ENCODE measurements at places on chromosomes 11 and 22.

GRCh38 chr22:30582788-30583545, 8.5 kb upstream of the GAL3ST1 start:
- no peak overlapping the region for H3K4me3 ChIP-seq
- DNase-seq, result no peak
- H3K36me3 ChIP-seq, result peaks cover 99% of the 10 kb centered on the region
- H3K27ac ChIP-seq, result no peak overlapping the region
- H3K27me3 ChIP-seq, result no peaks in the 10 kb centered on the region
- no peaks in the 10 kb centered on the region for H3K4me1 ChIP-seq

DNA sequence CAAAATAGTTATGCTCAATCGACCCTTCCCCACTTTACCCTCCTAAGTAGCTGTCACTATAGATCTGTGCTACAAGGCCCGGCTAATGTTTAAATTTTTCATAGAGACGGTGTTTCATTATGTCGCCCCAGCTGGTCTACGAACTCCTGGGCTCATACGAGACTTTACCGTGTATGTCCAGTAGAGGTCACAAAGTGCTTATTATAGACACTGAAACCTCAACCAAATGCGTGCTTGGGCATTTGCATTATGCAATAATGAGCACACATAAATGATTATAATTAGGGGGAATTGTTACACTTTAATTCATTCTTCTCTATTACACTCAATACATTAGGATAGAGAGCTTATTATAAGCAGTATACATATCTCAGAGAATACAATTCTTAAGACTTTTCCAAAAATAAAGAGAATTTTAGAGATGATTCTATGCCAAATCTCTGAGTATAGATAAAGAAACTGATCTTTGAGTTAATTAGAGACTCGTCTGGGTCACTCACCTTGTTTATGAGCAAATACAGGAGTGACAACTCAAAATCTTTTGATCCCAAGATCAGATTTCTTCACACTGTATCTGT, 12.5 kb upstream of the MRPL16 start:
- DNase-seq, result no peak
- peak overlapping the region; percentile 30 for H3K4me3 ChIP-seq
- H3K36me3 ChIP-seq, result no peaks in the 10 kb centered on the region
- H3K4me1 ChIP-seq, result no peaks in the 10 kb centered on the region

- H3K4me3 ChIP-seq, result no peak overlapping the region
- no peak overlapping the region for H3K27ac ChIP-seq
- H3K4me1 ChIP-seq, result no peaks in the 10 kb centered on the region
- no peaks in the 10 kb centered on the region for H3K27me3 ChIP-seq
- H3K36me3 ChIP-seq, result no peaks in the 10 kb centered on the region
These were observed 3.6 kb downstream of the MLC1 start for GRCh38 chr22:50081426-50082196.

DNA sequence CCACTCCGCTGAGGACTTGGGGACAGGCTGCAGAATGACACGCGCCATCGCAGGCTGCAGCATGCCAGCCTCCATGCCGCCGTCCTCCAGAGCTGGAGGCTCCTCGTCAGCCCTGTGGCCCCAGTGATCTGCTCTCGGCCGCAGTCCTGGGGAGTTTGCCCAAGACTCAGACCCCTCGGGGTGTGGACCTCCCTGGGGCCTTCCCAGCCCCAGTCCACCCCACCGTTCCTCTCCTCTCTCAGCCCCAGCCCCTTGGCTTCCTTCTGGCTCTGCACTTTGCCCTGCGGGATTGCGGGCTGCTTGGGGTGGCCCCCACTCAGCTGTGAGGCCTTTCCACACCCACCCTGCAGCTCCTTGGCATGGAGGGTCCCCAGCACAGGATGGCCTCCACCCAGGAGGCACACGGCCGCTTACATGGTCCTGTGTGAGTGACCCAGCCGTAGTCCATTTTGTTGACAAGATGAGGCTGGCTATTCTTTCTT, 414.9 kb downstream of the TBC1D22A start:
- no peak overlapping the region for H3K4me3 ChIP-seq
- H3K27ac ChIP-seq, result no peak overlapping the region
- H3K36me3 ChIP-seq, result peaks cover 14% of the 10 kb centered on the region
- no peak for DNase-seq

DNA sequence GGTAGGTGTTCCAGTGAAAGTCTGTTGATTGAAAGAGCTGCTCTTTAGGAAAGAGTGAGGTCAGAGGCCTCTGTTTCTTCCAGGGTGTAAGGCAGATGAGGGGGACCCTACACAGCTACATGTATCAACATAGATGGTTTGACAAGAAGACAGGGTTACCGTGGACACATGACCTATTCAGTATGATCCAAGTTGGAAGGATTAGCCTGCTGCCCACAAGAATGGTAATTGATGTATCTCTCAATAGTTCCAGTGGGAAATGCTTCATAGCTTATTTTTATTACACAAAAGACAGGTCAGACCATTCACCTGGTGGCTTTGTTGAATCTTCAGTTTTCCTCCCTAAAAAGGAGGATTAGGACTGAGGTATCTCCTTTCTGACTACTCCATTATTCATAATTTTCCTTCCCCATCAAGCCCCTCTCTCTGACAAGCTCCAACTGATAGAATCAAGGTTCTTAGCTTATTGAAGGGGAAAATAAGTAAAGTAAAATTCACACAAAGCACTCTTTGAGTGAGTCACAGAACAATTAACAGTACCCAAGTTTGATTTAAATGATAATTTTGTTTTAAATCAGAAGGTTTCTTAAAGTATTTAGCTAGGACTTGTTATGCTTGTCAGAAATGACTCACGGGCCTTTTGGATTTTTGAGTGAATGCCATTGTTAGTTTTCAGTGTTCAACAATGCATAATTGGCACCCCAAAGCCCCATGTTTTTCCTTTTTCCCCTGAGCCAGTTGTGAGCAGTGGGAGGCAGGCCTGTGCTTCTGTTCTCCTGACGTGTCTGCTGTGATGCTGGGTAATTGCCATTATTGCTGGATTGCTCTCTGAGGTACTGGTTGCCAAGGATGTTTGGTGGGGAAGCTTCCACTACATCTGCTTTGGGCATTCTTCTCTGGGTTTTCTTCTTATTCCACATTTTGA, 373.2 kb downstream of the DDX10 start:
- peak overlapping the region; percentile 7 for H3K27ac ChIP-seq
- H3K27me3 ChIP-seq, result no peaks in the 10 kb centered on the region
- no peaks in the 10 kb centered on the region for H3K36me3 ChIP-seq
- no peak for DNase-seq
- no peaks in the 10 kb centered on the region for H3K4me1 ChIP-seq

DNA sequence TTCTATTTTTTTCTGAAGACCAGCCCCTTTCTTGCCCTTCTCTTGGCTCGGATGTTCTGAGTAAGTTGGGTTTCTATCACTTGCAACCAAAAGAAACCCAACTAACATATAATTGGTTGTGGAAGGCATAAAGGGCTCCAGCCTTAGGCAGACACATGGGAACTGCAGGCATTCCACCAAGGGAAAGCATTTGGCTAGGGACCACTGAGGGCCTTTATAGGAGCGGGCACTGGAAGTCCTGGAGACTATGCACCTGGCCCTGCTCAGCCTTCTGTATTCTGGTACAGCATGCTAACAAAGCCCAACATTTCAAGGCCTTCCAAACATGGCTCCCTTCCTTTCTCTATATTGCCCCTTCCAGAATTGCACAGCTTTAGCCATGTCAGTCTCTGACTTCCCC, 17.6 kb upstream of the LMO1 start:
- no peak for DNase-seq
- H3K4me1 ChIP-seq, result no peaks in the 10 kb centered on the region
- no peak overlapping the region for H3K27ac ChIP-seq
- no peaks in the 10 kb centered on the region for H3K27me3 ChIP-seq
- no peak overlapping the region for H3K4me3 ChIP-seq
- no peaks in the 10 kb centered on the region for H3K36me3 ChIP-seq
